ENCODE measurements at places on chromosomes 6 and 20.

DNA sequence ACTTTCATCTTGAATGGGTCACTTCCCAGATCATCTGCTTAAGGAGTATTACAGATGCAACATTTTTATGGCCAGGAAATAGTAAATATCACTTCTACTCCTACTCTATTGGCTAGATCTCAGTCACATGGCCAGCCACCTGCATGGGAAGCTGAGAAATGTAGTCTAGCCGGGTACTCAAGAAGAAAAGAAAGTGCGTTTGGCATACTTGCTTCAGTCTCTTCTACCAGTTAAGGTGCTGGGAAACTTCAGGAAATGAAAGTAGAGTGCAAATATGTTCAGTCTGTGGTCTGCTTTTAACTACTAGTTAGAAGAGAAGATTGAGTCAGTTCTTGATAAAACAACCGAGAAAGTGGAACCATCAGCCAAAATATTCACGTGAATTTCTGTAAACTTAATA lies 129.2 kb downstream of the PDSS2 start:
- H3K4me1 ChIP-seq, result peaks cover 13% of the 10 kb centered on the region
- peak overlapping the region; percentile 33 for H3K4me3 ChIP-seq
- H3K27me3 ChIP-seq, result no peaks in the 10 kb centered on the region
- DNase-seq, result peak; percentile 68
- peaks cover 8% of the 10 kb centered on the region for H3K36me3 ChIP-seq

DNA sequence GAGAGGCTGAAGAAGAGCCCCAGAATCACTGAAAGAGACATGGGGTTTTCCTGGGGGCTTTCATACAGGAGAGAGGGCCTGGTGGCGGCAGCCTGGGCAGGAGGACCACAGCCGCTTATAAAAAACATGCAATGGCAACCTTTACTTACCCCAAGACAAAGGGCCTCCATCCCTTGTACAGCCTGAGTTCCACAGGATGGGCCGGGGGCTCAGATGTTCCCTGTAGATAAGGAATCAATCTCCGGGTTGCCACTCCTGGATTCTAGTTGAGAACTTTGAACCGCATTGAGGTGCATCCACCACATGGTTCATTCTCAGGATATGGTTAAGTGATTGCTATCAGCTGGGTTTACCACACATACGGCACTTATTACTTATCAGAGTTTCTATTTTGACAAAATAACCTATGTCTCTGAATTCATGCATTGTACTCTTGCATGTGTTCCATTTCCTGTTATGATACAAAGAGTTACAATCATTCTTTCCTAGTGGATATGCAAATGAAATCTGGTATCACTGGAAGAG lies 677.6 kb downstream of the KIF16B start:
- H3K4me1 ChIP-seq, result no peaks in the 10 kb centered on the region
- H3K27ac ChIP-seq, result no peak overlapping the region
- no peak for DNase-seq
- H3K27me3 ChIP-seq, result no peaks in the 10 kb centered on the region
- no peak overlapping the region for H3K4me3 ChIP-seq

DNA sequence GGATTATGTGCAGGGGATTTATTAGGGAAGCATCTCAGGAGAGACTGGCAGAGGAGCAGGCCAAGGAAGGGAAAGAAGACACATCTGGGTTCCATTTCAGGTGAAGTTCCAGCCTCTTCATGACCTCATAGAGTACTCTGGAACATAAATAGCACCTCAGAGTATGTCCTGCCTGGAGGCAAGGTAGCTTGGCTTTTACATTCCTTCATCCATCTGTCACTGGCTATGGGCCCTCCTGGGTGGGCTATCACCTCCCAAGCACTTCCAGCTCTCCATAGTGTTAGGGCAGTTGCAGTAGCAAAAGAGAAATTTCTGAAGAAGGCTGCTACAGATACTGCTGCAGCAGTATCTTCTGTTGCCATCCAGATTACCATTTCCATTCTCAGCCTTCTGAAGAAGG lies 116.0 kb downstream of the PLCB1 start:
- H3K4me1 ChIP-seq, result no peaks in the 10 kb centered on the region
- H3K27me3 ChIP-seq, result peaks cover 2% of the 10 kb centered on the region
- DNase-seq, result no peak
- H3K36me3 ChIP-seq, result no peaks in the 10 kb centered on the region
- no peak overlapping the region for H3K4me3 ChIP-seq

- H3K4me3 ChIP-seq, result no peak overlapping the region
- DNase-seq, result no peak
- no peaks in the 10 kb centered on the region for H3K4me1 ChIP-seq
- no peak overlapping the region for H3K27ac ChIP-seq
Observed at GRCh38 chr6:145139140-145139850, 596.0 kb downstream of the EPM2A start.

GRCh38 chr6:82869493-82869892 lies 196.1 kb downstream of the UBE3D start:
- H3K4me3 ChIP-seq, result no peak overlapping the region
- H3K4me1 ChIP-seq, result no peaks in the 10 kb centered on the region
- no peak overlapping the region for H3K27ac ChIP-seq
- H3K36me3 ChIP-seq, result no peaks in the 10 kb centered on the region

DNA sequence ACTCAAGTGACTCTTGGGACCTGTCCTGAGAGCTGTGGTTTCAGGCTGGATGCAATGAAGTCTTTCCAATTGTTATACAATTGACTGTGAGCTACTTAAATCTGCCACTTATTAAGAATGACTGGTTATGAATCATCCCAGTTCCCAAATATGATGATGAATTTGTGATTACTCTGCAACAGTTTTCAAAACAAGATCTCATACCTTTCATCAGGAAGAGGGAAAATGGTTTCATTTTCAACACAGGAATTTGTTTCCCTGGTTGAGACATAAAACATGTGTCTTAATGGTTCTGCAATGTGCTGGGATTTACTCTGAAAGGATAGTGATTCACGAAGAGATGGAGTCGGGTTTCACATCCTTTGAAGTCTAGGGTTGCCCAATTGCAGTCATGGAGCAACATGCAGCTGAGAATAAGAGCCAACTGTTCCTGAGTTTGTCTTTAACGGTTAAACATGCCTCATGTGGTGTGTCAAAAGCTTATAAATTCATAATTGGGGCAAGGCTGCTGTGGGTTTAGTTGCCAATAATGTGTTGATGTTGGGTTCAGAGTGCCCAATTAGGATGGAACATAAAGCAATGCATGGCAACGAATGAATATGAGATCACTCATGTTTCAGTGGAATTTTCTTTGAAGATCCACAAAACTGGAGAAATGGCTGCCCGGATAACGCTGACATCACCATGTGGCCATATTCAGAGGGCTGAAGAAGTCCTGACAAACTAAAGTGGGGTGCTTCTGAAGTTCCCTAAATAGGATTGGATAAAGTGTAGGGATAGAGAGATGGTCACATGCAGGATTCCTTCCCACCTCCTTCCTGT lies 41.0 kb downstream of the CYP24A1 start:
- no peak for DNase-seq
- H3K27me3 ChIP-seq, result peaks cover 2% of the 10 kb centered on the region
- H3K27ac ChIP-seq, result no peak overlapping the region
- no peak overlapping the region for H3K4me3 ChIP-seq

- no peak overlapping the region for H3K27ac ChIP-seq
- H3K4me3 ChIP-seq, result no peak overlapping the region
Observed at GRCh38 chr6:154458565-154459470, 51.7 kb downstream of the CNKSR3 start.

- DNase-seq, result no peak
- H3K27me3 ChIP-seq, result peaks cover 2% of the 10 kb centered on the region
- H3K4me1 ChIP-seq, result no peaks in the 10 kb centered on the region
- no peaks in the 10 kb centered on the region for H3K36me3 ChIP-seq
- H3K27ac ChIP-seq, result no peak overlapping the region
Observed at GRCh38 chr20:4445331-4445730, 276.4 kb upstream of the PRND start.

- peaks cover 60% of the 10 kb centered on the region for H3K36me3 ChIP-seq
- no peak overlapping the region for H3K27ac ChIP-seq
- no peak for DNase-seq
- H3K4me1 ChIP-seq, result peaks cover 2% of the 10 kb centered on the region
- no peak overlapping the region for H3K4me3 ChIP-seq
- no peaks in the 10 kb centered on the region for H3K27me3 ChIP-seq
Observed at GRCh38 chr20:56380375-56380774, 11.6 kb downstream of the AURKA start.

DNA sequence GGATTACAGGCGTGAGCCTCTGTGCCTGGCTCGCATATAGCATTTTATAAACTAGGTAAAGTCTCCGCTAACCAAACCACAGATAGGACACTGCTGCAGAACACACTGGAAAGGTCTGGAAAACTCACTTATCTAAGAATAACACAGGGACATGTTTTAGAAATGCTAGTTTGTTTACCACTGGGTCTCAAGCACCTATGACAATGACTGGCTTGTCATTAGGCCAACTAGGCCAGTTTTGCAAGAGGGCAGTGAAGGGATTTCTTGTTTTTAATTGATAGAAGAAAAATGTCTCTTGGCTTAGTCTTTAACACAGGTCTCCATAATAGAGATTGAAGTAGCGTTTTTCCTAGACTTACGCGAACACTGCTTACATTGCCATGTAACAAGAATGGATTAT lies 201.4 kb downstream of the TMEM242 start:
- no peak for DNase-seq
- no peaks in the 10 kb centered on the region for H3K27me3 ChIP-seq

- H3K4me3 ChIP-seq, result no peak overlapping the region
- H3K27ac ChIP-seq, result no peak overlapping the region
- H3K36me3 ChIP-seq, result peaks cover 10% of the 10 kb centered on the region
- no peaks in the 10 kb centered on the region for H3K27me3 ChIP-seq
Observed at GRCh38 chr6:80165819-80166218, 59.3 kb downstream of the BCKDHB start.

DNA sequence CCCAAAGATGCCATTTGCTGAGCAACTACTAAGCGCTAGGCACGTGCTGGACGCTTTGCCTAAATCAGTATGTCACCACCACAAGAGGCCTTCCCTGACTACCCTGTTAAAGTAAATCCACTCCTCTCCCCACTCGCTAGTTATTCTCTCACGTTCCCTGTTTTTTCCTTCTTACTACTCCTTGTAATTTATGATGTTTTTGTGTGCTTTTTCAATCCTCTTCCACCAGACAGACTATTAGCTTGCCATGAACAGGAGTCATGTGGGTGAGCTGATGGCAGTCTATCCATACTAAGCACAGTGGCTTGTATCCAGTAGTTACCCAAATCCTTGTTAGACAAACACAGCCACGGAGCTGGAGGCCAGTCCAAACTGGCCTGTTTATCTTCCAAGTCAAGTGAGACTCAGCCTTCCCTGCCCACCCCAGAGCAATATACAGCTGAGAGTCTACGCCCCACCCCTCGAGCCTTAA lies 41.2 kb downstream of the C6orf132 start:
- no peak for DNase-seq
- no peak overlapping the region for H3K4me3 ChIP-seq
- no peaks in the 10 kb centered on the region for H3K36me3 ChIP-seq
- no peak overlapping the region for H3K27ac ChIP-seq

DNA sequence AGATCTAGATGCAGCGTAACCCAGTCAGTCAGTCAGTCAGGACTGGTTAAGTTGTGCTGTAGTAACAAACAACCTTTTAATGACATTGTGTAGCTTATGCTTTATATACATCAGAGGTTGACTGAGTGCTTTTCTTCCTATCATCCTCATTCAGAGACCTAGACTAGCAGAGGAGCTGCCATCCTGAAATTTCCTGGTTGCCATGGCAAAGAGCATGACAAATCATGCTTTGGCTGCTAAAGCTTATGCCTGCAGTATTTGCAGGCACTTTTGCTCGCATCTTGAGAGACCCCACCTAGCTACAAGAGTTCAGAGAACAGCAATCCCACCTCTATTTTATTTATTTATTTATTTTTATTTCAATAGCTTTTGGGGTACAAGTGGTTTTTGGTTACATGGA lies 244.0 kb downstream of the BTBD3 start:
- H3K27ac ChIP-seq, result no peak overlapping the region
- no peak for DNase-seq
- H3K4me3 ChIP-seq, result no peak overlapping the region
- H3K4me1 ChIP-seq, result no peaks in the 10 kb centered on the region
- H3K36me3 ChIP-seq, result no peaks in the 10 kb centered on the region
